Heart right ventricle (tissue), 16 donors: ENCODE measurements at places on chromosomes 7 and 10. TPM values are rescaled to one million over a fixed set of nuclear protein-coding genes. Genes with fewer than 3 reads are reported as not detected.

- DNase-seq: no peak
Observed at GRCh38 chr10:97573672-97574071, 1.1 kb downstream of the ANKRD2 start.

DNA sequence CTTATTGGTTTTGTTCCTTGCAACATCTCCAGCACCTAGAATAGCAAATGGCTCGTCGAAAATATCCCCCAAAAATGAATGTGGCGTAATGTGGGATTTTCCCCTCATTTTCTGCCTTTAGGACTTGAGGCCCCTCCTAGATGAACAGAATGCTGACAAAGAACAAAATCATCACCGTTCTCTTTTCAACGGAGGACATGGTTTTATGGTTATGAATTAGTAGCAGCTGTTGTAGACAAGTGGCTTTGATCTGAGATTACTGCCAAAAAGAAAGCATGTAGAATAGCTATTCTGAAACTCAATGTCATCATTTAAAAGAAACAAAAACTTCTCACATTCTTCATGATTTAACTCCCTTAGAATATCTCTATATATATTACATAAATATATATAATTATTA lies 17.2 kb upstream of the CALN1 start:
- DNase-seq: no peak

- no peak for DNase-seq
Observed at GRCh38 chr7:114504586-114504985, 90.0 kb downstream of the FOXP2 start.

DNA sequence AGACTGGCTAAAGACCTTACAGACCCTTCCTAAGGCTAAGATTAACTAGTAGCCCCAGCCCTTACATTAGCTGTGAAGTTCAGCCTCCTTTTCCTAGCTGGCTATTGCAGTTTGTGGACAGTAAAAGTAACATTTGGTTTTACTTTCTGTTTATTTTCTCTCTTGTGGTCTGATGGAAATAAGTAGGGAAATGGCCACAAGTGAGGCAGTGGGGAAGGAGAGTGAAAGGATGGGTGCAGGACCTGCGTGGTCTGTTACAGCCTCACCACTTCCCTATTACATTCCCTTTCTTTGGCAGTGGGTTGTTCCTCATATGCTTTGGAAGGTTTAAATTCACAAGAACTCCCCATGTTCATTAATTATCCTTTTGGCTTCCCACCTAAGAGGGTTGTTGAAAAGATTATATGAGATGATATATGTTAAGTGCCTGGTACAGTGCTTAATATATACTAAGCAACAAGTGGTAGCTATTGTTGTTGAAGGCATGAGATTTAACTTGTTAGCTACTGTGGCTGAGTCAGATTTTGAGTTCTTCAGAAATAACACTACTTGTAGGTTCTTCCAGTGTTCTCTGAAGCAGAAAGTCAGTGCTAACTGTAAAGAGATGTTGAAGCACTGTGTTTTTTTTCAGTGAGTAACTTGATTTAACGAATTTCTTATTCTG lies 181.7 kb downstream of the ST7 start:
- DNase-seq: no peak

- DNase-seq: peak; percentile 47
Observed at GRCh38 chr7:24756545-24757352, 515 bp downstream of the GSDME start.

- no peak for DNase-seq
Observed at GRCh38 chr7:20798081-20798693, 11.5 kb upstream of the SP8 start.

- no peak for DNase-seq
Observed at GRCh38 chr7:142961595-142961972, 579 bp downstream of the KEL start.

DNA sequence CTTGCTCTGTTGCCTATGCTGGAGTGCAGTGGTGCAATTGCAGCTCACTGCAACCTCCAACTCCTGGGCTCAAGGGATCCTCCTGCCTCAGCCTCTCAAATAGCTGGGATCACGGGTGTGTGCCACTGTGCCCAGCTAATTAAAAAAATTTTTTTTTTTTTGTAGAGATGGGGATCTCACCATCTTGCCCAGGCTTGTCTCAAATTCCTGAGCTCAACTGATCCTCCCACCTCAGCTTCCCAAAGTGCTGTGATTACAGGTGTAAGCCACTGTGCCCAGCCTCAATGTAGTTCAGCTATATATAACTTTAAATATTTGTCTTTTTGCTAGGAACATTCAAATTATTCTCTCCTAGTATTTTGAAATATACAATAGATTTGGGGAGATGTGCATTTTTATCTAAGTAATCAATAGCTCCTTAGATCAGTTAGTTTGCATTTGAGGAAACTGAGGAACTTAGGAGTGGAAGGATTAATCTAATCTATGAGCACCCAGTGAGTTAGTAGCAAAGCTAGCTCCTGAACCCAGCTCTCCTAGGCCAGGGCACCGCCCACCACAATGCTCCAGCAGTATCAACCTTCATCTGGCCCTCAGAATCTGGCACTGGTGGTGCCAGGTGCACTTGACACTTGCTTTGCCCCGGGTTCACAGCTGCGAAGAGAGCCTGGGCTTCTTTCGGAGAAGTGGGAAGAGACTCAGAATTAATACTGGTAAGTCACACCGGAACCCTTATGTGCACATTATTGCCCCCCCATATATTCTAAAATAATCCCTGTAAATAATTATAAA lies 5.9 kb upstream of the LRMDA start:
- DNase-seq: no peak

DNA sequence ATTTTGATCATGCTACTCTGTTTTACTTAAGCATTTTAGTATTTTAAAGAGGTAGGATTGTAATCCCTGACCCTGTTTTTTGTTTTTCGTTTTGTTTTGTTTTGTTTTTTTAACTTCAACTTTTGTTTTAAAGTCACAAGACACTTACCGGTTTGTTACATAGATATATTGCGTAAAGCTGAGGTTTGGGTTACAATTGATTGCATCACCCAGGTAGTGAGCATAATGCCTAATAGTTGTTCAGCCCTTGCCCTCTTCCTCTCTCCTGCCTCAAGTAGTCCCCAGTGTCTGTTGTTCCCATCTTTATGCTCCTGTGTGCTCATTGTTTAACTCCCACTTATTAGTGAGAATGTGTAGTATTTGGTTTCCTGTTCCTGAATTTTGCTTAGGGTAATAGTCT lies 93.1 kb upstream of the TEX47 start:
- DNase-seq: no peak

DNA sequence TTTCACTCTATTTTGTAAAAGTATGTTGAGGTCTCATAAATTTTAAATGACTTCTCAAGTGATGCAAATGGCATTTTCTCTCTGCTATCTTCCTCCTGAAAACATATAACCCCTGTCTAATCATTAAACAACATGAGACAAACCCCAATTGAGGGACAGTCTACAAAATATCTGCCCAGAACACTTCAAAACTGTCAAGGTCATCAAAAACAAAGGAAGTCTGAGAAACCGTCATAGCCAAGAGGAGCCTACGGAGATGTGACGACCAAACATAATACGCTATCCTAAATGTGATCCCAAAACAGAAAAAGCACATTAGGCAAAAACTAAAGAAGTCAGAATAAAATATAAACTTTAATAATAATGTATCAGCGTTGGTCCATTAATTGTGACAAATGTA lies 282.3 kb upstream of the SEMA3C start:
- no peak for DNase-seq

DNA sequence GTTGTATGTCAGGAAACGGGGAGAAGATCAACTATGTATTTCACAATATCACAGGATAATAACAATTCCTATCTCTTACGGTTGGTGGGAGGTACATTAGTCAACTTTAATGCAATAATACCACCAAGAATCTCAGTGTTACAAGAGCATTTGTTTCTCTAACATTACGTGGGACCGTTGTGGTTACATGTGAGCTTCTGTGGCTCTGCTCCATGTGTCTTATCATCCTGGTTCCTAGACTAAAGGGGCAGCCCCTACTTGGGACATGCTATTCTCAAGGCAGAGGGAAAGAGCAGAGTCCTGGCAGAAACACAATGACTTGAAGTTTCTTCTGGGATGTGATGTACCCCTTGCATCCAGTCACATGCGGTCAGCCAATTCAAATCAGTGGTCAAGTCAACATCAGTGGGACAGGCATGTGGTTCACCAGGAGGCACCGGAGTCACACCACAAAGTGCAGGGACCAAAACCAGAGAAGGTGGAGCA lies 2.5 kb upstream of the ZNF22 start:
- DNase-seq: no peak

- DNase-seq: no peak
Observed at GRCh38 chr7:75537731-75538130, 45.6 kb downstream of the SPDYE5 start.

- no peak for DNase-seq
Observed at GRCh38 chr7:129427526-129428045, 6.6 kb upstream of the STRIP2 start.

DNA sequence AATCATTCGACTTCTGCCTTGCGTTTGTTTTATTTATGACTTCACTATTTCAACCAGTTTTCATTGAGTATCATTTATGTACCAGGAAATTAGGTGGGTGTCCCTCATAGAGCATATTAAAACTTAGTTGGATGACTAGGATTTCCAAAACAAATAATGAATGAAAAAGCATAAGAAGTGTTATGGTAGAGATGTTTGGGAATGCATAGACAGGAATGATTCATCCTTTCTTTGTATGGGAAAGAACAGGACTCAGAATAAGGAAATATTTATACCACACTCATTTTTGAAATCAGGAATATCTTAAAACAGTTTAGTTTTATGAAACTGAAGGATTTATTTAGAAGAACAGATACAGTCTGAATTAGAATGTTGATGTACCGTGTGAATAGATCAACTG lies 315.7 kb downstream of the EXOC4 start:
- no peak for DNase-seq

DNA sequence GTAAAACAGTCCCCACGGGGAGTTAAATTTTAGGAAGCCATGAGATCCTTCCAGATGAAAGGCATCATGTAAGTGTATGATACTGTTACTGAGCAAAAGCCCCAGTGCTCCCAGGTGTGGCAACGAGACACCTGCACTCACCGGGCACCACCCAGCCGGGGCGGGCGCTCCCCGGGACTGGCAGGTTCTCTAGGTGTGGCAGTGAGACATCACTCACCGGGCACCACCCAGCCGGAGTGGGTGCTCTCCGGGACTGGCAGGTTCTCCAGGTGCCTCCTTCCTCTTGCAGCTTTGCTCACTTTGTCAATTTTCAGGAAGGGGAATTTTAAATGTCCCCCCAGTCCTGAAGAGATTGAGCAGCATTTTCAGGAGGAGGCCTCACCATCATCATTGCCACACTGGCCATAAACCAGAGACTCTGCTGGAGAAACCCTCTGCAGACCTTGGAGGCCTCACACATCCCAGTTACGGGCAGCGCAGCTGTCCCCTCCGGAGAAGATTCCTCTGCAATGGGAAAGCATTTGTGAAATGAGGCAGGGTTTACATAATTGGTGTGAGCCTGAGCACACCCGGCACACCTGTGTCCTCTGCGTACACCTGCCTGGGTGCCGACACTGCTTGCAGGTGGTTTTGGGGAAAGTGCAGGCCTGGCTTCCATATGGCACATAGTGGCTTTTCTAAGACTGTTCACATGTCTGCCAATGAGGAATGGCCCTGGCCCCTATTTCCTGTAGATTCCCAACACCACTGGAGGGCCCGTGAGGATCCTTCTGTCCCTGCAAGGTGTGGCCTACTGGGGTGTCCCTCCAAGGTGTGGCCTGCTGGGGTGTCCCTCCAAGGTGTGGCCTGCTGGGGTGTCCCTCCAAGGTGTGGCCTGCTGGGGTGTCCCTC lies 191.4 kb downstream of the EBF3 start:
- no peak for DNase-seq

GRCh38 chr10:114374053-114374791 lies 30.1 kb downstream of the AFAP1L2 start:
- peak; percentile 38 for DNase-seq

DNA sequence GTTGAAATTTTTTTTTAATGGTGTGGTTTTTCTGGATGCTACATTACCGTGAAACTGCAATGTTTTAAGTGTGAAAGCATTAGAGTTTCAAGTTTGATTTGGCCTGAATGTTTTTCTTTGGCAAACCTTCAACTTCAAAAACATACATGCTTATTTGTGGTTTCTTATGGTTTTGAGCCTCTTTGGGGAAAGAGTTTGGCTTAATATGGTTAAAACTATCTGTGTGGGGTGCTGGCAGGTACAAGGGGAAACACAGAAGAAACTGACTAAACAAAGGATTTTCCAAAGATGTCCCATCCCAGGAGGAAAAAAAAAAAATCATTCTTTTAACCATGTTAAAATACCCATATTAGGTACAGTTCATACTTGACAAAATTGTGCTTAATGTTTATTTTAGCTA lies 121.1 kb downstream of the HGF start:
- DNase-seq: no peak

DNA sequence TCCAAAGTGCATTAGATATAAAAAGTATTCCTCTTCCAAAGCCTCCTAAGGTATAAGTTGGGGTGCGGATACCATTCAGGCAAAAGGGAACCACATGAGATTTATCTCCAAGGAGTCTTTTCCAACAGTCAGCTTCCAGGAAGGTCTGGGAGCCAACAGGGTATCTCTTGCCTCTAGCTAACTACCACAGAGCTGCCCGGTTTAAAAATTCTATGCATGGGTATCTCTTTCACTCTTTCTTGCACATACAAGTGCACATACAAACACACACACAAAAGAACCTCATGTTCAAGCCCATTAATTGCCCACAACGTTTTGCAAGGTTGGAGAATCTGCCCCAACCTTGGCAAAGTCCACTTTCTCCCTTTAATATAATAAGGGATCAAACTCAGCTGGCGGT lies 80.7 kb downstream of the CDK6 start:
- DNase-seq: no peak

Gene SPDYE2
- total RNA-seq: not detected

Gene CFTR
- 0.95 TPM for total RNA-seq

Gene WDR86
- total RNA-seq: not detected

Gene IQUB
- 0.32 TPM for total RNA-seq

Gene SPDYE9
- total RNA-seq: not detected

Gene KCNIP2
- total RNA-seq: 45.4 TPM

Gene IRF5
- total RNA-seq: 2.3 TPM

Gene OPN4
- total RNA-seq: 0.27 TPM
